ENCODE measurements at places on chromosomes 16 and 17.

GRCh38 chr16:16988963-16989362 lies 481.8 kb downstream of the XYLT1 start:
- no peak for DNase-seq

- peak; percentile 39 for DNase-seq
Observed at GRCh38 chr17:63349478-63350000, 96.6 kb downstream of the CYB561 start.

DNA sequence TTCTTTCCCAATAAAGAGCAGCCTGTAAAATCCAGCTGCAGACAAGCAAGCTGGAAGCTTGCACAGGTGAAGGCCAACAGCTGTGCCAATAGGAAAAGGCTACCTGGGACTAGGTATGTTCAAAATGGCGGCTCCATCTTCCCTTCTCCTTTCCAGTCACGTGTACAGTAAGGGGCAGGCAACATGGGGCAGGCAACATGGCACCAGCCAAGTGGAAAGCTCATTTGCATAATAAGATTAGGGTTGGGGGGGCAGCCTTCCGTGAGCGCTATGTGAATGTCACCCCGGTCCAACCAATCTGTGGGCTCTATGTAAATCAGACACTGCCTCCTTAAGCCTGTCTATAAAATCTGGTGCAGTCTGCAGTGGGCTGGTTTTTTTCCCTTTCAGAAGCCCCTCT lies 31.3 kb downstream of the TVP23A start:
- no peak for DNase-seq

- no peak for DNase-seq
Observed at GRCh38 chr17:67080804-67081203, 36.5 kb downstream of the CACNG1 start.

GRCh38 chr17:31843070-31843745 lies 15.8 kb downstream of the COPRS start:
- DNase-seq = peak; percentile 77

DNA sequence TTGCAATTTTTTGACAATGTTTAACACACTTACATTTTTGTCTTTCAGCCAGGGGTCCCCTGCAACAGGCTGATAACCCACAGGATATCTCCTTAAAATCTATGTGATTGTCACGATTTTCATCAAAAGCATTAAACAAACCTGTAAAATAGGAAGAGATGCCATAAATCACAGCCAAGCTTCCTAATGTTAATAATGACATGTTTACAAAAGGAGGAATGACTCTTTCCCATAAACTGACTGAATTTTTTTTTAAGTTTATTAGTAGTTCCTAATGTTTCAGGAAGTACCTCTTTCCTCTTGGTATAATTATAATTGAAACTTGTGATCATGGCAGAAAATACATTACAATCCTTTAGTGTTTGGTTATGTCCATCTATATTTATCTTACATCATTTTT lies 119.6 kb downstream of the CA4 start:
- DNase-seq = no peak

DNA sequence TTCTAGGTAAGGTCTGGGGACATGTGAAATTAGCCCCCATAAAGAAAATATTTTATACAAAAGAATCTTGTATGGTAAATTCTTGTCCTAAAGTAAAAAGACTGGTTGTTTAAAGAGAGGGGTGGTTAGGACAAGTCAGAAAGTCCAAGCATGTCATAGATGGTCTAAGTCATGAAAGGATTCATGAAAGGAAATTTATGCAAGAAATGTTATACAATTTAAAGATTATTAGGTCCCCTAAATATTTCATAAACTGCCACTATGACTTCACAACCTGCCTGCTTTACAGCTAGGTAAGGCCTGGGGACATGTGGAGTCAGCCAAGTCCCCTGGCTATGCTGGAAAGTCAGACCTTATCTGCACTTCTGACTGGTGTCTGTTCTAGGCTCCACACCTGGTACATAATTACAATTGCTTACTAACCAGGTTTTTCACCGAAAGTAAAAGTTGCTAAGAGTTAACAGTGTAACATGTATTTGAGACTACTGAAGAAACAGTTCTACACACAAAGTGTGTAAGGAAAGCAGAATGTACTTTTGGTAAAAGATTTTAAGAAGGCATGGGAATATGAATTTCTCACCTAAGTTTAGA lies 17.0 kb downstream of the N4BP1 start:
- DNase-seq = no peak
